ENCODE measurements at places on chromosomes 4 and X.

- DNase-seq, result no peak
These were observed 62.0 kb downstream of the ZFYVE28 start for GRCh38 chr4:2356123-2357069.

DNA sequence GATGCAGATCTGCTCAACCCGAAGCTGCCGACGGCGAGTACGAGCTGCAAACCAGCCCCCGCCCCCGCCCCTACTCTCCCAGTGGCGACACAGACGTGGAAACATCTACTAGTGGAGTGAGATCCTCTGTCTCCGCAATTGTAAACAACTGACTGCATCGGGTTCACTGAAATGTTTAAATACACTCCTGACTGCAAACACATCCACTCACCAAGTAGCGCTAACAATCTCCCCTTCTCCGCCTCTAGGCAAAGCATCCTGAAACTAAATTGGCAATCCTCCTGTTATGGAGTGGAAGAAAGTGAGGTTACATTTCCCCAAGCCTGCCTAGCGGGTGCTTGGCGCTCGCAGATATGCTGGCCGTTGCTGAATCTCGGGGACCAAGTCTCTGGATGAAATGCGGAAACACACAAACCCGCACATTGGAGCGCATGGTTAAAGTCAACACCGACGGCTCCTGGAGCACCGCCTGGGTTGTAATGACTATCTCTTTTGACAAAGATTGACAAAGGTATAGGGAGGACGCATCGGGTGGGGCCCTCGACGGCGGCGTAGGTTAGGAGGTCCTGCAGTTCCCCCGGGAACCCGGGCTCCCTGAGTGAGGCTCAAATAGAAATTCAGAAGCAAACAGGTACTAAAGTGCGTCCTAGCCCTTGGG, 117.0 kb upstream of the TEX13C start:
- DNase-seq, result no peak

- no peak for DNase-seq
These were observed 56.9 kb downstream of the MAD2L1 start for GRCh38 chr4:120009731-120010130.

- no peak for DNase-seq
These were observed 46.7 kb downstream of the ENPP6 start for GRCh38 chr4:184171011-184171410.

DNA sequence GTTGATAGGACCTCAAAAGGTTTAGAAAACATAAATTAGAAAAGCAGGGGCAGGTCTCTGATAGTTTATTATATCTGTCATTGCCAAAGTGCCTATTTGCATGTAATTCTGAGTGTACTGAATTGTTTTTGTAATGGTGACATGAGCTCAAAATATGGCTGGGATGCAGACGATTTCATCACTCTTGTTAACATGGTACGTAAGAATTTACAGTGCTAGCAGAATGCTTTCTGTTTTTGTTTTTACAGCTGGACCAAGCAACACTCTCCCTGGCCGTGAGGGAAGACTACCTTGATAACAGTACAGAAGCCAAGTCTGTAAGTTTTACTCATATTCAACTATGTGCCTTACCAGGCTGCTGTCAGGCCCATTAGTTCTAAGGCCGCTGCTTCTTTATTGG, 58.1 kb downstream of the PHEX start:
- no peak for DNase-seq

DNA sequence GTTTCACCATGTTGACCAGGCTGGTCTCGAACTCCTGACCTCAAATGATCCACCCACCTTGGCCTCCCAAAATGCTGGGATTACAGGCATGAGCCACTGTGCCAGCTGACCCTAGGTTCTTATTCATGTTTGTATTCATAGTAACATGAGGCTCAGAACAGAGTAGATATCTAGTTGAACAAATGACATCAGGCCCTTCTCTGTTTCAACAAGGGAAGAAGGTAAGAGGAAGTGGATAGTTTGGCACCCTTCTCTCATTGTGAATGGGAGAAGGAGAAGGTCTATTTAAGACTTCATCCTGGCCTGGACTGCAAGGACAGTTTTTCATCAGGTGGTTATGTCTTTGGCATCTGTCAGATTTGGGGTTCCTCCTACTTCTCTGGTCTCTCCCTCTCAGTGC, 13.8 kb downstream of the GJB1 start:
- DNase-seq, result no peak

DNA sequence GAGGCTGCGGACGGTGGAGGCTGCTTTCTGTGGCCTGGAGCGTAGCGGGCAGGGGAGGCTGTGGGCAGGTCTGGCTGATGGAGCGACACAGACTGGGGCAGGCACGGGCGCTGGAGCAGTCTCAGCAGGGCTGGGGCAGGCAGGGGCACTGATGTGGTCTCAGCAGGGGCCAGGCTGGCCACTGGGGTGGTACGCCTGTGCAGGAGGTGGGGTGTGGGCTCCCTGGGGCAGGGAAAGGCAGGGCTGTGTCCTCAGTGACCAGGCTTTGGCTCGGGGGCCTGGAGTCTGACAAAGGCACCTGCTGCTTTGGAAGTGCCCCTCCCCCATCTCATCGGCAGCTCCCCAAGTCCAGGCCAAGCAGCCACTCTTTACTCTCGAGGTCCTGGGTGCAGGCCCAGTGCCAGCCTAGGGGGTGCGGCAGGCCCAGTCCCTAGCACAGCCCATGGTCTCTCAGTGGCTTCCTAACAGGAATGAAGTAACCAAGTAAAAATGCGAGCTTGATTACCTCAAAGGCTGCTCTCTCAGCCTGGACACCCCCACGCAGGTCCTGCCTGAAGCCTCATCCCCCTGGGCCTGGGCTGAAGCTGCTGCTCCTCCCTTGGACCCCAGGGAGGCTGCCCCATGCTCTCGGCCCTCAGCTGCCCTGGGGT, 55.5 kb downstream of the ADRA2C start:
- no peak for DNase-seq

DNA sequence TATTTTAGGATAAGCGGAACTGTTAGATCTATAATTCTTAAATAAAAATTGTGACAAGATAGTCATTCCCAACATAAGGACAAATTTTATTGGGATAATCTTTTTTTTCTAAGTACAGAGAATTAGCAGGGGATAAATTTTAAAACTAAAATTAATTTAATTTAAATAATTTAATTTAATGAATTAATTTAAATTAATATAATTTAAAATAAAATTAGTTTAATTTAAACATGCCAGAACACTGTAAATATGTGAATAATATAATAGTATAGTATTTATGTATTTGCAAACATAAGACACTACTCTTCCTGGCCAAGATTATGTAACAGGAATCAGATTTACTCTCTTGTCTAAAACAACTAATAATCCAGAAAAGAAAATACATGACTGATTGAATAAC, 1055.9 kb downstream of the PDHA2 start:
- DNase-seq, result no peak

GRCh38 chr4:108742451-108743420, 20.1 kb downstream of the ETNPPL start:
- no peak for DNase-seq

DNA sequence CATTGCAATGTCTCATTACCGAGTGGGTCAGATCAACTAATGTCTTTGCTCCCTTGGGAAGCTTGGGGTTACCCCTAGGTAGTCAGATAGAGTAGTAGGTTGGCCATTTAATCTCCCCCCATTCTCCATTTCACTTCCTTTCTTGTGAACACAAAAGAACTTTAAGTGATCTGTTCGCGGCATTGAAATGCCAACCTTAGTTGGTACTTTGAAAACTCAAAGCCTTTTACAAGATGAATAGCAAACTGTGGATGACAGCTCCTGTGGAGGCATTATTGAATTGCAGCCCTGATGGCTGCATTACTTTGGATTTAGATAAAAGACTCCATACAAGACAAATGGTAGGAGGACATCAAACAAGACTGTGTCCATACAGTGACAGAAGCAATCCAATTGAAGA, 469.1 kb downstream of the GBA3 start:
- DNase-seq, result no peak

DNA sequence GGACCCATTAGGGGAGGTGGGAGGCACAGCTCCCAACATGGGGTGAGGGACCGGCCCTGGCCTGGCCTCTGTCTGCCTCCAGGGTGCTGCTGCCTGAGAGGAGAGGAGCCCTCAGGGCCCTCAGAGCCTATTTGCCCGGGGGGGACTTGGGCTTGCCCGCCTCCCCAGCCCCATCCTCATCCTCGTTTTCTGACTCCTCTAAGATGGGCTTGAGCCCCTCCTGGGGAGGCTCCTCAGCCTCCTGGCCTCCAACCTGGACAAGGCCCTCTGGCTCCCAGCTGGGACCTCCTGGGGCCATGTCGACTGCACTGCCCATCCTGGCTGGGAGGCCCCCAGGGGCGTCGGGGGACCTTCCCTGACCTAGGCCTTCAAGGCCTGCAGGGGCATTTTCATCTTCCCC, 2.8 kb downstream of the PNMA6F start:
- no peak for DNase-seq
